Activated CD8-positive, alpha-beta memory T cell treated with anti-CD3 and anti-CD28 coated beads for 24 hours (primary cell): ENCODE measurements at places on chromosomes 16 and 17.
A peak's percentile ranks its signal among the peaks of the same experiment; 100 is the strongest.

DNA sequence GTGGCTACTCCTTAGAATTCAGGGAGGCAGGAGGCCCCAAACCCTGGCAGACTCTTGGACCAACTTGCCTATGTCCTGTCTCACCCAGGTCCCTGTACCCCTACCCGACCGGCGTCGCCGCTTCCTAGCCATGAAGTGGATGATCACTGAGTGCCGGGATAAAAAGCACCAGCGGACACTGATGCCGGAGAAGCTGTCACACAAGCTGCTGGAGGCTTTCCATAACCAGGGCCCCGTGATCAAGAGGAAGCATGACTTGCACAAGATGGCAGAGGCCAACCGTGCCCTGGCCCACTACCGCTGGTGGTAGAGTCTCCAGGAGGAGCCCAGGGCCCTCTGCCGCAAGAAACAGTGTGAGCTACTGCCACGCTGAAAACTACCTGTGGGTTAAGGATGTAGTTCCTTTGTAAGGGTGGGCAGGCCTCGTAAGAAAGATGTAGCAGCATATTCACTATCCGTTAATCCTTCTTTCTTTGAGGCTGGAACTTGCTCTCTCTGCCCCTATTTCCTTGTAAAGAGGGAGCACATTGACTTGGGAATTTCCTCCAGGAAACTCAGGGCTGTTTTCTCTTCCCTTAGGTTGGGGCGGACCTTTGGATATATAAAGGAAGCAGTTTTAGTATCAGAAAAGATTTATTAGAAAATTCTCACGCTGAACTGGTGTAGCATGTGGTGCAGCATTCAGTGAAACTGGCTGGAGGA lies 4.1 kb downstream of the MRPS7 start:
- DNase-seq, result no peak

GRCh38 chr16:12426122-12426521 lies 377.6 kb downstream of the CPPED1 start:
- DNase-seq, result no peak

- no peak for DNase-seq
Measured at GRCh38 chr17:17120701-17121100, 78.4 kb downstream of the MPRIP start.

DNA sequence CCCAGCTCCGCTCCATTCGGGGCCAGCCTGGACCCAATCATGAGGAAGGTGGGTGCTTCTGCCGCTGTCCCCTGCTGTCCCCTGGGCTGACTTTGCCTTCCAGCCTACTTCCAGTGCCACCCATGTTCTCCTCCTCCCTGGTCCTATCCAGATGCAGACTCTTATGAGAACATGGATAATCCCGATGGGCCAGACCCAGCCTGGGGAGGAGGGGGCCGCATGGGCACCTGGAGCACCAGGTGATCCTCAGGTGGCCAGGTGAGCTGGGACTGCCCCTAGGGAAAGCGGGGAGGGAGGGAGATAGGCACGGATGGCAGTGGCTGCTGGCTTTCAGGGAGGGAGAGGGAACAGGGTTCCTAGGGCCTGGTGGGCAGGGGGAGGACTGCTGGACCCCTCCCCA lies 7.0 kb downstream of the CD19 start:
- DNase-seq, result no peak

DNA sequence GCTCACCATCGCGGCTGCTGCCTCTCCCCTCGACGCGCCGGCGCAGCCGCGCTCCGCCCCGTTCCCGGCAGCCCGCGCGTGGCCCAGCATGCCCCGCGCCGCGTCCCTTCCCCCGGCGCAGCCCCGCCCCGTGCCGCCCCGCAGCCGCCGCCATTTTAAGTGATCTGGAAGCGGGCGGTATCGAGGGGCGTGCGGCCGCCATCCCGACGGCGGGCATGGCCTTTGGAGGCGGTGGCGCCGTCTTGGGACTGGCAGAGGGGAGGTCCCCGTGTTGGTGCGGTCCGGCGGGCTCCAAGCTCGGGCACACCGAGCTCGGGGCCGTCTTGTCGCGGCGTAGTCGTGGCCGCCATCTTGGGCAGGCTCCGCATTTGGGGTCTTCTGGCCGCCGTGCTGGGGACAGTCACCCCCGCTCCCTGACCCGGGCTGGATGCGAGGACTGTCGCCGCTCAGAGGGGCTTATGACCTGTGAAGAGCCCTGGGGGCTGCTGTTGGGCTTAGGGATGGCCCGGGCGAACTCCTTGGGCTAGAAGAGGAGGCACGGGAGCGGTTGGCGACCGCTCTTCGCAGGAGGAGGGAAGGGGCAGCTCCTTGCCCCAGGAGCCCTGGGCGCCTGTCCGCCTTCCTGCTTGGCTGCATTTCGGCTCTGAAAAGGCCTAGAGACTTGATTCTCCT lies at the start of gene ELOB:
Gene ELOB (minus strand): TSS at position 50 of the 672 bp plus-strand sequence. CDS start 41 bp downstream, at position 9.
- DNase-seq, result peak; percentile 96

- DNase-seq, result peak; percentile 58
Measured at GRCh38 chr17:78174870-78175642, 6.7 kb downstream of the SYNGR2 start.

DNA sequence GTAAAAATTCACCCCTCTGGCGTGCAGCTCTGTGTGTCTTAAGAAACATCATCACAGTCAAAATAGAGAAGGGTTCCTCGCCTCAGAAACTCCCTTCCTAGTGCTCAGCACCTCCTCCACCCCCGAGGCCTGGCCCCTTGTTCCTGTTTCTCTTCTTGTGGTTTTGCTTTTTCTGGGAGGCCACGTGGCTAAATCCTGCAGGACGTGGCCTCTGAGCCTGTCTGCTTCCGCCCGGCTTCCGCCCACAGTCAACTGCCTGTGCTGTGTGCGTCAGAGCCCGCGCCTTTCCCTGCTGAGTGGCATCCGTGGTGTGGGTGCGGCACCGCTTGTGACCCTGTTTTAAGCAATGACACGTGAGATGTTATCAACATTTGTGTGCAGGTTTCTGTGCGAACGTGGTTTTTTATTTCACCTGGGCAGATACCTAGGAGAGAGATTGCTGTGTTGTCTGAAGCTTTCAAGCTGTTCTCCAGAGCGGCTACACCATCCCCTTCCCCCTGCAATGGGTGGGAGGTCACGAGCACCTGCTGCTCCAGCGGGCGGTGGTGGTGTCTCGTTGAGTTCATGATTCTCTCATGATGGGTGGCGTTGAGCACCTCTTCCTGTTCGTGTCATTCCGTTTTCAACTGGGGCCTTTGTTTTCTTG lies 21.7 kb downstream of the ACSF3 start:
- DNase-seq, result peak; percentile 87

DNA sequence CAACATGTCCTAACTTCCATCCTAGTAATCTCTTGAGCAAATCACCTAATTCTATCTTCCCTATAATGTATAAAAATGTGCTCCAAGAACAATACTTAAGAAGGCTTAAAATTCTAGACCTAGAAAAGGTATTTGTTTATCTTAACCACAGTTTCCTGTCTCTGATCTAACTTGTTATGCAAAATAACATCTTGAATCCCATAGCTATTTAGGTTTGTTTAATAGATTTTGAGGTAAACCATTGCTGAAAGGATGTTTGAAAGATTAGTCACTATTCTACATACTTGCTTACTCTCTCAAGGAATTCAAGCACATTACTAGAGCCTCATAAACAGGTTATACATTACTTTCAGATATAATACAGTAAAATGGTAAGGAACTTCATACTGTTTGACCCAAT lies 13.0 kb downstream of the CA10 start:
- no peak for DNase-seq
